Right lobe of liver (tissue), 6 donors: ENCODE measurements at places on chromosomes 4 and X. TPM values are rescaled to one million over a fixed set of nuclear protein-coding genes. Genes with fewer than 3 reads are reported as not detected.

GRCh38 chr4:21012851-21013331 lies 312.6 kb downstream of the PACRGL start:
- DNase-seq = no peak

- DNase-seq = no peak
These were observed 8.3 kb downstream of the SPATA18 start for GRCh38 chr4:52059372-52059771.

DNA sequence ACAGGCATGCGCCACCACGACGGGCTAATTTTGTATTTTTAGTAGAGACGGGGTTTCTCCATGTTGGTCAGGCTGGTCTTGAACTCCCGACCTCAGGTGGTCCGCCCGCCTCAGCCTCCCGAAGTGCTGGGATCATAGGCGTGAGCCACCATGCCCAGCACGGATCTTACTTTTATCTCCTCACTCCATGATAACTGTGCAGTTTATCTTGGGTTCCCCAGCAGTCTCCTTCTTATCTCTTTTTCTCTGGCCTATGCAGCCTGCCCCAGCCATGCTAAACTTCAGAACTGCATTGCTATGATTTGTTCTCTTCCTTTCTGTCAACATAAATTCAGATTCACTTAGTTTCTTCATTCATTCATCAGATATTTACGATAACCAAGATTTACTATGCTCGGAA lies 22.4 kb downstream of the PAGE1 start:
- no peak for DNase-seq

GRCh38 chrX:139172731-139173130 lies 357.8 kb upstream of the F9 start:
- DNase-seq = no peak

DNA sequence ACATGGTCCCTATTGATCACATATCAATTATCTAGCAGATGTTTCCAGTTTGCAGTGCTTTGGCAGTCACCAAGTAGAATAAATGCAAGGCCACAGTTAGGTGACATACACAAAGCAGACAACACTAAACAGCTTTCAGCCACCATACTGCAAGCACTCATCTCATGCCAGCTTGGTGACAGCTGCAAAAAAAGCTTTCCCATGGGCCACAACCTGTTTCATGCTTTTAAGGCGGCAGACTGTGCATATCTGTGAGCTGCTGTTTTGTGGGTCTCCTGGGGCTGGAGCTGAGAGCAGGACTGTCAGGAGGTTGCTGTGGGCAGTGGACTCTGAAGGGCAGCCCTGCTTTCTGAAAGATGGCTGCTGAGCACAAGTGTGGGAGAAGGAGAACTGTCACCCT lies 82.6 kb downstream of the FHDC1 start:
- no peak for DNase-seq

DNA sequence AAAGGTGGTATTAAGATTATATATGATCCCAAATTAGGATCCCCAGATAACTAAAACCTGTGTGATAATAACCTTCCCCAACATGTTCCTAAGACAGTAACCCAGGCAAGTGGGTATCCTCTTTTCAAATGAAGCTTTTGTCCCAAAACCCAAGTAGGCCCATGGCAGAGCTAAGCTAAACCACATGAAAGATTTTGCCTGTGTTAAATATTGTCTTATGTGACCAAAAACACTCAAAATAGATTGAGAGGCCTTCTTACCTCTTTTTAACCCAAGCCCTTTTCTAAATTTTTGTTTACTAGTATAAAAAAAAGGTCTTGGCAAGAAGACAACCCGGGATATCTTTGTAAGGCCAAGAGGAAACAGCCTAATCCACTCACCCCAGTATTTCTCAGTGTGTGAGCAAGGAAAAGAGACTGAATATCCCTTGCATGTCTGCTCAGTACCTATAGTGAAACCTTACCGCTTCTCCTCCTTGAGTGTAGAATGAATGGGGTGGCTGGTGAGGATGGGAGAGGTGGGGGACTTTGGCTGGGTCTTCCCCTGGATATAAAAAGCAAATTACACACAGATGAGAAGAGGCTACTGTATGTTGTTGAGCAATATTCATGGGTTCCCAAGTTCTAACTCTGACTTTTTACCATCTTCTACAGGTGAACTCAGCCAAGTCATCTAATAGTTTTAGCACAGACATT lies 188.8 kb upstream of the BMP3 start:
- no peak for DNase-seq

DNA sequence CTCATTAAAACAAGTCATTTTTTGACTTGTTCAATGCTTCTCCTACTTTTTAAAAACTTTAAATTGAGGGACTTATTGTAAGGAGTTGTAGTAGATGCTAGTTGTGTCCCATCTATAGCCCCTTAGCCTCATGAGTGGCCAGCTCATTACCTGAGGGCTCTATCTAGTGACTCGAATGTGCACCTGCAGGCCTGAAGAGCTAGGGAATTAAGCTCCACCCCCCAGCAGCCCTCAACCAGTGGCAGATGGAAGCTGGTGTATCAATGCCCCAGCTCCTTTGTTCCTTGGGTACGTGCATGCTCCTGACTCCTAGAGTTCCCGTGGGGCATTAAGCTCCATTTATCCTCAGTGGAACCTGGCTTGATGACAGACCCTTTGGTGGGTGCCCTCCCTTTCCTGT lies 146.7 kb upstream of the FAM9B start:
- no peak for DNase-seq

DNA sequence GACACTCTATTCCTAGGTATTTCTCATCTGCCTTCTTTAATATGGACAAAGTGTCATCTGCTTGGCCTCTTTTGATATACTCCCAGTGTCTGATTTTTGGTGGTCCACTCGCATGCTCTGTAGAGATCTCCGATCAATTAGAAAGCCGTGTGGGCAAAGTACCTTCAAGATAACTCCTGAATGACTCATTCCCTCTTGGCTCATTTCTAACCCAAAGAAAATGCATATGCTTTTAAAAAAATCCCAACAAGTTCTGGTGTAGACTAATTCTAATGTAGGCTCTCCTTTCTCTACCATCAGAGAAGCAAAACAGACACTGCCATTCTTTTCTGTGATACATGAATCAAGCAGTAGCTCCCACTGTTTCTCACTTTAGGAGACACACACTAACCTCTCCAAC lies 714.9 kb upstream of the ADGRL3 start:
- no peak for DNase-seq

DNA sequence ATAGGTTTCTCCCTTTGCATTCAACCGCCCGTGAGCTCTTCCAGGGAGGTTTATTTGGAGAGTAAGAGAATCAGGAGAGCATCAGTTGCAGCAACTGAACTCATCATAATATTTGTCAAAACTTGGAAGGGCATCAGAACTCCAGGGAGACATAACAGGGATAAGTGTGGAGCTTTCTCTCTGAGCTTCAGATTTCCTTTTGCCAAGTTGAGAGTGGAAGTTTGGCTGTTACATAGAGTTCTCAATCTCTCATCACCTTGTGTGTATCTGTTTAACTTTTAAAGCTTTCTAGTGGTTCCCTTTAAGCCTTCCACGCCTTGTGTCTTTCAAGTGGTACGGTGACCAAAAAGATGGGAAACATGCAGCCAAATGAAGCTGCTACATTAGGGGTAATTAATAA lies 18.8 kb downstream of the BMP3 start:
- no peak for DNase-seq

DNA sequence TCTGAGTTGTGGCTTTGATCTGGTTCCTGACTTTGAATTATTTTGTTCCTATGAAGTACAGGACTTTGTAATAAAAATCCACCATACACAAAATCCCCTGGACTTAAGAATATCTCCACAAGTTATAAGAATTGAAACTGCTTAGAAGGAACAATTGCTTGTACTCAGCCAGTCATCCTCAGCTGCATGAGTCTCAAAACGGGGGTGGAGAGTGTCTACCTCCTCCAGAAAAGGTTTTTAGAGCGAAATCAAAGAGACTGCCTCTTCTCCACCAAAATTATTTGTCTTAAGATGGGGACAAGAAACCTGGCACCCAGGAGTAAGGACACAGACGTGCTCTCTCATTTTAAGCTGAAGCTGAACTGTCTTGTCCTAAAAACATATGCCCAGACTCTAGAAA lies 74.7 kb downstream of the SNCA start:
- DNase-seq = no peak

- DNase-seq = no peak
These were observed 40.6 kb upstream of the XPNPEP2 start for GRCh38 chrX:129698150-129698549.

DNA sequence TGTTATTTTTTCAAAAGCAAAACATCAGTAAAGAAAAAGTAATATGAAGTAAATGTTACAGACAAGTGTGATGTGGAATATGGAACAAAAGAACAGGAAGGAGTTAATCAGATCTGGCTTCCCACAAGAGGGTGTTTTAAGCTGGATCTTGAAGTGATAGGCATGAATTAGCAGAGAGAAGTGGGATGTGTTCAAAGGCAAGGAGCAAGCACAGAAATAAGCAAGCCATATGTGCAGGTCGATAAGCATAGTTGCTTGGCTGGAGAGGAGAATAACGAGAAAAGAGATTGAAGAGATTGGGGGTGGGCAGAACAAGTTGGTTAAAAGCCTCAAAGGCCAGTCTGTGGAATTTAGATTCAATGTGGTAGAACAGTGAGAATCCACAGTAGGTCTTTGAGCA lies 60.9 kb upstream of the PRPS1 start:
- no peak for DNase-seq

DNA sequence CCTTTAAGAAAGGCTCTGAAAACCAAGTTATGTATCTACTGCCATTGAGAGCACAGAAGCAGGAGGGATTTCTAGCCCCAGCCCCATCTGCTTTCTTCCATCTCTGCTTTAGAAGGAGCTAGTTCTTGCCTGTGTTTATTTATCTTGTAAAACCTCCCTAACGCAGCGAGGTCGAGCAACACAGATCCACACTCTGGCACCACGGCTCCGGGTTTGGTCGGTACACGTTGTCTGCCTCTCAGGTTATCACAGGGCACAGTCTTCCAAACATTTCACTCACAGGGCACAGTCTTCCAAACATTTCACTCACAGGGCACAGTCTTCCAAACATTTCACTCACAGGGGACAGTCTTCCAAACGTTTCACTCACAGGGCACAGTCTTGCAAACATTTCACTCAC lies 69.7 kb upstream of the TLR3 start:
- no peak for DNase-seq

GRCh38 chr4:5999830-6000365 lies 18.3 kb downstream of the C4orf50 start:
- no peak for DNase-seq

DNA sequence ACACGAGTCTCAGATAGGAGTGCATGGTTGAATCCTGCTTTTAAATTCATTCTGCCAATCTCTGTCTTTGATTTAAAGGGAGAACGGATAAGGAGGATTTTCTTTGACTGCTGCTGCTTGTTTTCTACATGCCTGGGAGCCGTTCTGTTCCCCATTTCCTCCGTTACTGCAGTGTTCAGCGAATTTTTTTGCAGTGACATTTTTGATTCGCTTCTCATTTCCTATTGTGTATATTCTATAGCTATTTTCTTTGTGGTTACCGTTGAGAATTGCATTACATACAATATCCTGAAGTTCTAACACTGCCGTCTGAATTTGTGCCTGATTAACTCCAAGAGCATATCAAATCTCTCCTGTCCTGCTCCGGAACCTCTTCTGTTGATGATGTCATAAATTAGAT lies 14.8 kb upstream of the MAEA start:
- DNase-seq = no peak

GRCh38 chr4:110636680-110637407 lies 14.0 kb upstream of the PITX2 start:
- DNase-seq = no peak

HTN3 gene
- total RNA-seq = not detected

CCDC160 gene
- not detected for total RNA-seq

NUDT11 gene
- not detected for total RNA-seq

GALNTL6 gene
- total RNA-seq = not detected

PNMA3 gene
- 0.09 TPM for total RNA-seq

NEXMIF gene
- total RNA-seq = 0.13 TPM

GAB1 gene
- total RNA-seq = 9.4 TPM

AFM gene
- 129 TPM for total RNA-seq
